NCI-H2081 (cell line): ENCODE measurements at places on chromosomes 16 and 17.
A peak's percentile ranks its signal among the peaks of the same experiment; 100 is the strongest.

DNA sequence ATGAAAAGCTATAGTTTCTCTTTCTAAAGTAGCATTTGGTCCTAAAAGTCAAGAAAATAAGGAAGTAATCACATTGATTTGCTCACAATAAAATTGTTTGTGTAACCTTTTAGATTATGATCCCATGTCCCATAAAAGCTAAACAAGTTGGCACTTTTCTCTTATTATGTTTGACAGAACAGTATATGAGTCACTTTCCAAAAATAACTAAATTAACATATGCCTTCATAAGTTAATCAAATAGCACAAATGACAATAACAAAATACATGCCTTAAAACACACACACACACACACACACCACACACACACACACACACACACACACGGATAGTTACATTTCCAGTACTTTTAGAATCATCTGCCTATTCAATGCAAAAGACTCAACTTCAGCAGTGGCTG, 2.8 kb downstream of the MED13 start:
- no peak for DNase-seq

DNA sequence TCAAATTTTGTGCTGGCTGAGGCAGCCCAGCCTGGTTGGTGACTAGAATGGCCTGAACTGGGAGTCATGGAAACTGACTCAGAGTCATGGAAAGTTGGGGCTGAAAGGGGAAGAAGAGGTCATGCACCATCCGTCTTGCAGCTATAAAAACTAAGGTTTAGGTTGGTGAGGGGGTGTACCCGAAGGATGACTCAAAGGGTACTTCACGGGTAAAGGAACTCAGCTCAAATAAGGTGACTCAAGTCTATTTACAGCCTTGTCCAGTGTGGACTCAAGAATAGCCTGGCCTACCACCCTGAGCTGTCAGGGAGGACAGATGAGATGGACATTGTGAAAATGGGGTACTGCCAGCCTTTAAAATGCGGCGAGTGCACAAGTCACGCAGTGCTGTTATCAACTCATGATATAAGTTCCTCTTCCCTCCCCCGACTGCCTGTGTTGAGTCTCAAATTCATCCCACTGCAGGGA, 18.6 kb downstream of the CD300LB start:
- DNase-seq = no peak

DNA sequence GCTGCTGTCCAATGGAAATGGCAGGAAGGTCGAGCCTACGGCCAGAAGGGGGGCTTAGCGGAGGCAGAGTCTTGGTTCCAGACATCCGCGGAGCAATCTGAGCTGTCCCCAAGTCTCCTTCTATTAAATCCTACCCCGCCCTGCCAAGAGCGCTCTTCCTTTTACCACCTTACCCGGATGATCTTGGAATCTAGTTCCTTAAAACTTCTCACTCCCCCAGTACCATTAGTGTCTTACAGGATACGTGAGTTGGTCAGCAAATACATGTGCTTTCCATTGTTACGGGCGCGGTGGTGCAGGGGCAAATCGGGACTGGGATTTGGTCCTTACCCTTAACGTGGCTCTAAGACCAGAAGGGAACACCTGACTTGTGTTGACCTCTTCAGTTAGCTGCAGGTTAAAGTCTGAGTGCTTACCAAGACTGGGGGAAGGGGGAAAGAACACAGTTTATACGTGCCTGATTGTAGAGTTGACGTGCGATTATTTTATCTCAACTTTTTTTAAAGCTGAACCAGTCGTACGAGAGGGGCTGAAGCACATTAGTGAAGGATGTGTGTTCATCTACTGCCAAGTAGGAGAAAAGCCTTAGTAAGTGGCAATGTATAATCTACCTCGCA, 495 bp downstream of the TXNDC17 start:
- no peak for DNase-seq

DNA sequence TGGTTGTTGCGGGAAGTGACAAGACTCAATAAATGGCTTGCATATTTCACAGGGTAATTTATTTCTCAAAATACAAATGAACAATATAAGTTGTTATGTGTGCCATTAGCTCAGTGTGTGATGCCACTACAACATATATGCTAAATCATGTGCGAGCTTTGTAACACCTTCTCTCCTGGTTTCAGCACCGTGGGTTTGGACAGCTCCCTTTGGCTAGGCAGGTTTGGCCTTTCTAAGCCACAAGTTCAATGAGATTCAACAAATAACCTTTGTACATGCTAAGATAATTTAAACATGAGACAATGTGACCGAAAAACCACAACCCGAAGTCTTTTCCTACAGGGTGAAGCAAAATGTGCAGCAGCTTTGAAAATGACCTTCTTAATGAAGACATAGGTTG, 563.9 kb downstream of the TMEM114 start:
- DNase-seq = no peak

GRCh38 chr17:79065105-79065670, 9.4 kb upstream of the ENGASE start:
- DNase-seq = peak; percentile 50

GRCh38 chr17:4156750-4157381, 13.9 kb downstream of the CYB5D2 start:
- no peak for DNase-seq

- no peak for DNase-seq
These were observed 35.6 kb downstream of the FBXL20 start for GRCh38 chr17:39365872-39366271.

DNA sequence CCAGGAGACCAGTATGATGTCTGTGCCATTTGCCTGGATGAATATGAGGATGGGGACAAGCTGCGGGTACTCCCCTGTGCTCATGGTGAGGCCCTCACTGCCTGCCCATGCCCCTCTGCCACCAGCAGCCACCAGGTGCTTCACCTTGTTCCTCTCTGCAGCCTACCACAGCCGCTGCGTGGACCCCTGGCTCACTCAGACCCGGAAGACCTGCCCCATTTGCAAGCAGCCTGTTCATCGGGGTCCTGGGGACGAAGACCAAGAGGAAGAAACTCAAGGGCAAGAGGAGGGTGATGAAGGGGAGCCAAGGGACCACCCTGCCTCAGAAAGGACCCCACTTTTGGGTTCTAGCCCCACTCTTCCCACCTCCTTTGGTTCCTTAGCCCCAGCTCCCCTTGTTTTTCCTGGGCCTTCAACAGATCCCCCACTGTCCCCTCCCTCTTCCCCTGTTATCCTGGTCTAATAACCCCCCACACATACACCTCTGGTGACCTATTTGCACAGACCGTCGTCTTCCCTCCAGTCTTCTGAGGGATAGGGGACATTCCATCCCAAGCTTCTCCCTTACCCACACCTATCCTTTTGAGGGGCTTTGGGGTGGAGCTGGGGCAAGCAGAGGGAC, 3.7 kb downstream of the PFN1 start:
- DNase-seq = no peak

DNA sequence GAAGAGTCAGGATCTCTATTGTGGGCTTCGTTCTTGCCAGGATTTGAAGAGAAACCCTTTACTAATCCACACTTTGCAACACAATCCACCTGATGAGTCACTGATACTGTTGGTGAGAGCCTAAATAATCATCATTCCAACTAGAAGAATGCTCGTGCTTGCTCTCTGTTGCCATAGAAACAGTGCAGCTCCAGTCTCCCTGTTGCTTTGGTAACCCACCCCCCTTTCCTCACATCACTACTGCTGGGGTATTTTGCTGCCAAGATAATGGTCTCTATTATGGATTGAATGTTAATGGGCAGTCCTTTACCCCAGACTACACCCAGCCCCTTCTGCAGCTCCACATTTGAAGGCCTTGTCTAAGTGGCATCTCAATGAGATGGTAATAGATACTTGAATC, 190.4 kb downstream of the ABCC12 start:
- DNase-seq = no peak

GRCh38 chr16:87345726-87346424, 28.7 kb upstream of the C16orf95 start:
- no peak for DNase-seq

GRCh38 chr16:10799736-10800135, 18.9 kb downstream of the TVP23A start:
- DNase-seq = no peak

- DNase-seq = peak; percentile 79
These were observed 3.3 kb upstream of the CDK5R1 start for GRCh38 chr17:32483451-32484019.

GRCh38 chr16:2689968-2690801, 7.9 kb downstream of the KCTD5 start:
- DNase-seq = no peak

DNA sequence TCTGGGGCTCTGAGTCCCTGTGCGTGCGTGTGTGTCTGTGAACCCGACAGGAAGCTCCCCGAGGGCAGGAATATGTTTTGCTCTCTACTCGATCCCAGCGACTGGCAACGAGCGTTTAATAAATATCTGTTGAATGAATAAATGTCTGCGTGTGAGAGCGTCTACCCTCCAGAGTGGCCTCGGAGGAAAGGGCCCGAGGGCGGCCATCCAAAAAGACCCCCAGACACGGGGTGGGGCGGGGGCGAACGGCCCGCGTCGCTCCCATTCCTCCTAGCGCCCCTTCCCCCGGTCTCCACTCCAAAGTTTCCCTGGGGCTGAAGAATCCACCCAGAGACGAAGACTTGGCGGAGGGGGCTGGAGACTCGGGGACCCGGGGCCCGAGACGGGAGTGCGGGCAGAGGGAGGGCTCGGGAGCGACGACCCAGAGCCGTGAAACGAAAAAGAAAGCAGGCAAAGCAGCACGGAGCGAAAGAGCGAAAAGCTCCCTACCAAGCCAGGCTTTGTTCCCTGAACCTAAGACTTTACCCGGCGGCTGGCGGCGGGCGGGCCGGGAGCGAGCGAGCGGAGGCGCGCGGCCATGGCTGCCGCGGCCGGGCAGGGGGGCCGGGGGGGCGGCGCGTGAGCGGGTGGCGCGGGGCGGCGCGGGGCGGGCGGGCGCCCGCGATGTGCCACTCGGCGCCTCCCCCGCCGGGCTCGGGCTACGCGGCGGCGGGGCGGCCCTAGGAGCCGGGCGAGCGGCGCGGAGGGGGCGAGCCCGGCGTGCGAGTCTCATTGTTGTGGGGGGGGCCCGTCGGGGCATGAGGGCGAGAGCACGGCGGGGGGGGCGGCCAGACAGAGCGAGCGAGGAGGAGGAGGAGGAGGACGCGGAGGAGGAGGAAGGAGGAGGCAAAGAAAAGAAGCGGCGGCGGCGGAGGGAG, at the start of gene MLLT6:
Gene MLLT6, plus strand, starts transcription at position 668 of the 917 bp plus-strand sequence. CDS start 360 bp downstream, outside the sequence.
- peak; percentile 85 for DNase-seq

GRCh38 chr16:71610936-71611871, 14.8 kb upstream of the MARVELD3 start:
- no peak for DNase-seq

- no peak for DNase-seq
These were observed 2.1 kb downstream of the NAGPA start for GRCh38 chr16:5031601-5032000.

DNA sequence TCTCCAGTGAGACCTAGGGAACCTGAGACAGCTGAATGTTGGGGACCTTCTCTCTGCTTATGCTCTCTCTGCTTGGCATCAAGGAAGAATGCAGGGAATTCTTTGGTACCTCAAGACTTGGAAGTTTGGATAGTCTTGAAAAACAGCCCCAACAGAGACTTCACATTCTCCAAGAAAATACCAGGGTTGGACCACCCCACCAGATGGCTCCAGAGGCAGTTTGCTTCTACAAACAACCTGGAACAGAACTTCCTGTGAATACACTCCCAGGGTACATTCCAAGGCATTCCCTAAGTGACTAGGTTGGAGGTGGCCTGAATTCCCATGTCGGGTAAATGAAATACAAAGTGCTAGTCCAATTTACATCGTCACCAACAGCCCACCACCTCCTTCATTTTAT, 314.4 kb downstream of the PMP22 start:
- no peak for DNase-seq

GRCh38 chr16:1963806-1964505, 670 bp downstream of the RPS2 start:
- DNase-seq = peak; percentile 46
